Endodermal cell (in vitro differentiated cells): ENCODE measurements at places on chromosomes 1 and 21. TPM values are rescaled to one million over a fixed set of nuclear protein-coding genes. Genes with fewer than 3 reads are reported as not detected.

DNA sequence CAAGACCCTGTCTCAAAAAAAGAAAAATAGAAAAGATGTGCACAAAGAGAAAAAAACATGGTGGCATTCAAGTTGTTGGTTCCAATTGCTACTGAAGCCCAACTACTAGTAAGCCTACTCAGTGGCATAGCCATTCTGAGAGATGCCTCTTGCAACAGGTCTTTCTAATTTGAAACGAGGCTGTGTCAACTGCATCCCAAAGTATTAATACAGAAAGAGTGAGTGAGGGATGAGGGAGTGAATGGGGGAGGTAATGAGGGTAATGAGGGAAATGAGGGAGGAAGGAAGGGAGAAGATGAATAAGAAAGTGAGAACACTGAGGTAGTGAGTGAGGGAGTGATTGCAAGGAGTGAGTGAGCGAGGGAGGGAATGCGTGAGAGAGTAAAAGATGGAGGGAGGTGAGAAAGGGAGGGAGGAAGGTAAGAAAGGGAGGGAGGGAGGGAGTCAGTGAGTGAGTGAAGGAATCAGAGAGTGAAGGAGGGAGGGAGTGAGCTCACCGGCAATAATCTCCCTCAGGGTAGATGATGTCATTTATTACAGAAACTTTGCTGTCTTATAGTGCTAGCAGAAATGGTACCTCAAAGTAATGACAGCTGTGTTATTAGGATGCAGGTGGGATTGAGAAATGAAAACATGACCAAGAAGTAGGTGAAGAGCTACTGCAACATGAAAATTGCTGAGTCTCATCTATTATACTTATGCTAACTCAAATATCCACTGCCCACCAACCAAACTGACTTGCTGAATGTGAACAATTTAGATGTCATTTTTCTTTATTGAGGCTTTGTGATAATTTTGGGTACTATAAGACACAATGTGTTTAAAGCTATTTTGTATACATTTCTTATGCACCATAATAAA lies 75.6 kb upstream of the ADAM30 start:
- H3K27ac ChIP-seq: no peak overlapping the region
- no peaks in the 10 kb centered on the region for H3K27me3 ChIP-seq
- peaks cover 30% of the 10 kb centered on the region for H3K36me3 ChIP-seq
- peaks cover 9% of the 10 kb centered on the region for H3K4me1 ChIP-seq
- no peak overlapping the region for H3K4me3 ChIP-seq

The LRRC39 gene
- total RNA-seq: 0.65 to 0.84 TPM (median 0.68 TPM) in 3 replicates

DNA sequence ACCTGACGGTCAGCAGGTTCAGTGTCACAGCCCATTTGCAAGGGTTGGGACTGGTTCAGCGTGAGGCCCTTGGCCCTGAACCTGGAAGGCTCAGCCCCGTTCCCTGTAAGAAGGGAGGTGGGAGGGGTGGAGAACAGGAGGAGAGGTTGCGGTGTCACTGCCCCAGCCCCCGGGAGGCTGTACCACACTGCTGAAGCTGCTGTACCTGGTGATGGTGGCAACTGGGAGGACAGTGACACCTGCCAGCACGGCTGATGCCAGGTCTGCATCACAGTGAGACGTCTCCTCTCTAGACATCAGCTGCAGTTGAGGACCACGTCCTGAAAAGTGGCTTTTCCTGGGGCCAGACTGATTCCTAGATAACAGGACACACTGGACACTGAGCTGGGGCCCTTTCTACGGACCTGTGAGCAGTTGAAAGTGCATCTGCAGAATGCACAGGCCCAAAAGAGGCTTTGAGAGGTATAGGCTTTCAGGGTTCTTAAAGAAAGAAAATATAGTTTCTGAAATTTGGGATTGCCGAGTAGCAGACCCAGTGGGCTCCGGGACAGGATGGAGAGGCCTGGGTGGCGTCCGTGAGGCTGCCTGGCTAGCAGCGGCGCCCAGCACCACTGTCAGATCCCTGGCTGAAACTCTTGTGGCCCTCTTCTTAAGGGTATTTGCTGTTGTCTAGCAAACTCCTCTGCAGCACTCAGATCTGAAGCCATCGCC lies 47.7 kb downstream of the COQ8A start:
- no peak overlapping the region for H3K4me3 ChIP-seq
- no peaks in the 10 kb centered on the region for H3K27me3 ChIP-seq
- H3K36me3 ChIP-seq: no peaks in the 10 kb centered on the region
- no peak overlapping the region for H3K27ac ChIP-seq

The OR14A16 gene
- 0.87 TPM in 1 of 3 replicates, not detected in the others for total RNA-seq

DNA sequence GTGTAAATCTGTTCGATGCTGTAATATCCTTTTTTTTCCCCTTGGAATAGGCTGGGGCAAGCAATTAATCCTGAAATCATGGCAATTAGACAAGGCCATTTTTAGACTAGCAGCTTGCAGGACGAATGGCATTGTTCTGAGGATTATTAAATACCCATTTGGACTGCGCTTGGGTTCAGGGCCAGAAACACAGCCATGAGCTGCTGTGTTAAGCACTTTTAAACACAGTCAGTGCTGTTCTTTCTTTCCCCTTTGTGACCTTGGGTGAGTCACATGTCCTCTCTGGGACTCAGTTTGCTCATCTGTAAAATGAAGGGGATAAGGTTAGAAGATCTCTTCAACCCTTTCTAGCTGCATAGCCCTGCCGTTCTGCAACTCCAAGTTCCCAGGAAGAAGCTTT lies 58.6 kb upstream of the C8B start:
- no peak overlapping the region for H3K27ac ChIP-seq
- H3K36me3 ChIP-seq: no peaks in the 10 kb centered on the region
- no peak for DNase-seq
- H3K4me1 ChIP-seq: no peaks in the 10 kb centered on the region
- no peak overlapping the region for H3K4me3 ChIP-seq

The CENPL gene
- total RNA-seq: 13.6 and 15.8 TPM in 2 replicates

GRCh38 chr1:236389253-236389652 lies 4.8 kb upstream of the EDARADD start:
- no peak overlapping the region for H3K4me3 ChIP-seq
- H3K4me1 ChIP-seq: no peaks in the 10 kb centered on the region
- DNase-seq: no peak
- H3K27me3 ChIP-seq: peaks cover 9% of the 10 kb centered on the region

- H3K4me3 ChIP-seq: no peak overlapping the region
- H3K27ac ChIP-seq: no peak overlapping the region
- no peak for DNase-seq
- no peaks in the 10 kb centered on the region for H3K36me3 ChIP-seq
Measured at GRCh38 chr1:60156371-60156770, 82.8 kb upstream of the C1orf87 start.

DNA sequence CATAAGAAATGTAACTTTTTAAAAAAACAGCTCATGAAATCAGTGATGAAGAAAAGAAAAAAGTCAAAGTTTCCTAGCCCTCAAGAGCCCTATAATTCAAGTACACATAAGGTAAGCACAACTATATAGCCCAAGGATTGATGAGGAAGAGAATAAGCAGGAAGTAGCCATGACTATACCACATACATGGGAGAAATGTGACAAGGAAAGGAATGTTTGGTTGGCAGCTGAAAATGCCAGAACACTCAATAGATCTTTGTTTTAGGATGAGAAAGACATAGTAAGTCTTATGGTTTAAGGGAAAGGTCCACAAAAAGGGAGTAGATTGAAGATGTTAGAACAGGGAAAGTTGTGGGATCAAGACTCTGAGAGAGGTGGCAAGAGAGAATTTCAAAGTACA lies 5.7 kb downstream of the DOCK7 start:
- H3K4me1 ChIP-seq: no peaks in the 10 kb centered on the region
- no peak overlapping the region for H3K27ac ChIP-seq
- DNase-seq: no peak
- H3K27me3 ChIP-seq: no peaks in the 10 kb centered on the region

The GJA9 gene
- total RNA-seq: not detected in 2 replicates

DNA sequence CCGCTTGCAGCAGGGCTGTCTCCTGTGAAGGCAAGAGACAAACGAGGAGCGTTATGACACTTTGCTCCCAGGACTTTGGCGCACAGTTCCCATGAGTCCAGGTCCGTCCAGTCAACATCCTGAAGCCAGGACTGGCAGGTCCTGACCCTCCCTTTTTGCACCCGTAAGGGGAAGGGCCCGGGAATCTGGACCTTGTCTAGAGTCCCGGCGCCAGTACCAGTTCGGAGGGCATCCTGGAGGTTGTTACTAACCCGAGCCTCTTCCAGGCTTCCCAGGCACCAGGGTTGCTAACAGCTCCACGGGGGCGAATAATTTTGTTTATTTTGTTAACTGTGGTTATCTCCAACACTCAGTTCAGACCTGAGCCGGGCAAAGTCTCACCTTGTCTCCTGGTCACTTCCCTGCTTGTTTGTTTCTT lies 682 bp upstream of the RWDD3 start:
- peak overlapping the region; percentile 85 for H3K4me3 ChIP-seq
- H3K27ac ChIP-seq: peak overlapping the region; percentile 87
- peaks cover 14% of the 10 kb centered on the region for H3K4me1 ChIP-seq
- DNase-seq: peak; percentile 88

The URB1 gene
- total RNA-seq: 5.6 to 11.5 TPM (median 9.4 TPM) in 3 replicates

The SPATA1 gene
- total RNA-seq: 1.6 to 2.7 TPM (median 1.9 TPM) in 3 replicates

The OR2T34 gene
- total RNA-seq: not detected in 3 replicates

- no peak overlapping the region for H3K4me3 ChIP-seq
- H3K27ac ChIP-seq: no peak overlapping the region
- no peaks in the 10 kb centered on the region for H3K36me3 ChIP-seq
- no peak for DNase-seq
Measured at GRCh38 chr1:211135342-211135950, 1.5 kb upstream of the KCNH1 start.

- no peak overlapping the region for H3K4me3 ChIP-seq
- no peak overlapping the region for H3K27ac ChIP-seq
- no peaks in the 10 kb centered on the region for H3K4me1 ChIP-seq
- no peaks in the 10 kb centered on the region for H3K36me3 ChIP-seq
- H3K27me3 ChIP-seq: no peaks in the 10 kb centered on the region
Measured at GRCh38 chr1:60118085-60118484, 44.5 kb upstream of the C1orf87 start.

The AIRE gene
- total RNA-seq: 1.2 to 4.0 TPM (median 1.2 TPM) in 3 replicates

GRCh38 chr21:27802816-27803475 lies 836.1 kb upstream of the ADAMTS5 start:
- no peaks in the 10 kb centered on the region for H3K36me3 ChIP-seq
- H3K4me1 ChIP-seq: no peaks in the 10 kb centered on the region
- no peak overlapping the region for H3K27ac ChIP-seq
- no peak overlapping the region for H3K4me3 ChIP-seq
- H3K27me3 ChIP-seq: no peaks in the 10 kb centered on the region
- DNase-seq: peak; percentile 86

The CYP4A22 gene
- total RNA-seq: not detected in 2 replicates

DNA sequence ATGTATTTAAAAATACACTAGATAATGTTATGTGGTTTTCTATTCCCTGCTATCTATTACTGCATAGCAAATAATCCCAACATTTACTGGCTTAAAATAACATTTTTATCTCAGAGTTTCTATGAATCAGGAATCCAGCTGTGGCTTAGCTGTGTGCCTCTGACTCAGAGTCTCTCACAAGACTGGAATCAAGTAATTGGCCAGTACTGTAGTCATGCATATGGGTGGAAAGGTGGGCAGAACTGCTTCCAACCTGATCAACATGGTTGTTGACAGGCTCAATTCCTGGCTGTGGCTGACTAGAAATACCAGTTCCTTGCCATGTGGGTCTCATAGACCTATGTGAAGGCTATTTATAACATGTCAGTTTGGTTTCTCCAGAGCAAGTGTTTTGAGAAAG lies 131.8 kb downstream of the PDE4B start:
- no peak for DNase-seq
- no peak overlapping the region for H3K4me3 ChIP-seq
- no peaks in the 10 kb centered on the region for H3K4me1 ChIP-seq
- H3K27me3 ChIP-seq: no peaks in the 10 kb centered on the region
- no peaks in the 10 kb centered on the region for H3K36me3 ChIP-seq

The OLIG2 gene
- total RNA-seq: 0.53 and 0.59 TPM in 2 replicates

The PROX1 gene
- total RNA-seq: 1.5 and 1.9 TPM in 2 replicates

DNA sequence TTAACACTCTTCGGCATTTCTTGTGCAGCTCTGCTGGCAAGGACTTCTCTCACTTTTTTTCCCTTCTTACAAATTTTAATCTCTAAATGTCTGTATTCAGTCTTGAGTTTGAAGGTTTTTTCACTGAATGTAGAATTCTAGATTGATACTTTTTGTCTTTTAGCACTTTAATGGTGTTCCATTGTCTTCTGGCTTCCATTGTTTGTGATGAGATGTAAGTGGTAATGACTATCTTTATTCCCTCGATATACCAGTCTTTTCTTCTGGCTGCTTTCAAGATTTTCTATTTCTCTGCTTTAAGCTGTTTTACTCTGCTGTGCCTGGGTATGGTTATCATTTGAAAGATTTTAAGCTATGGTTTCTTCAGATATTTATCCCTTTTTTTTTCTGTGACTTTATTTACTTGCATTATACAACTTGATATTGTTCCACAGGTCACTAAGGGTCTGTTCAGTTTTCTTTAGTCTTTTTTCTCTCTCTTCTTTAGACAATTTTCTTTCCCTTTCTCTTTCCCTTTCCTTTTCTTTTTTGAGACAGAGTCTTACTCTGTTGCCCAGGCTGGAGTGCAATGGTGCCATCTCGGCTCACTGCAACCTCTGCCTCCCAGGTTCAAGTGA lies 35.8 kb downstream of the DYRK1A start:
- H3K4me3 ChIP-seq: no peak overlapping the region
- H3K4me1 ChIP-seq: peaks cover 3% of the 10 kb centered on the region
- H3K27ac ChIP-seq: no peak overlapping the region
- H3K36me3 ChIP-seq: no peaks in the 10 kb centered on the region
- H3K27me3 ChIP-seq: no peaks in the 10 kb centered on the region

- H3K27me3 ChIP-seq: no peaks in the 10 kb centered on the region
- H3K4me1 ChIP-seq: peaks cover 5% of the 10 kb centered on the region
- DNase-seq: no peak
- H3K27ac ChIP-seq: no peak overlapping the region
- peaks cover 53% of the 10 kb centered on the region for H3K36me3 ChIP-seq
Measured at GRCh38 chr1:193086342-193086741, 18.9 kb downstream of the GLRX2 start.

DNA sequence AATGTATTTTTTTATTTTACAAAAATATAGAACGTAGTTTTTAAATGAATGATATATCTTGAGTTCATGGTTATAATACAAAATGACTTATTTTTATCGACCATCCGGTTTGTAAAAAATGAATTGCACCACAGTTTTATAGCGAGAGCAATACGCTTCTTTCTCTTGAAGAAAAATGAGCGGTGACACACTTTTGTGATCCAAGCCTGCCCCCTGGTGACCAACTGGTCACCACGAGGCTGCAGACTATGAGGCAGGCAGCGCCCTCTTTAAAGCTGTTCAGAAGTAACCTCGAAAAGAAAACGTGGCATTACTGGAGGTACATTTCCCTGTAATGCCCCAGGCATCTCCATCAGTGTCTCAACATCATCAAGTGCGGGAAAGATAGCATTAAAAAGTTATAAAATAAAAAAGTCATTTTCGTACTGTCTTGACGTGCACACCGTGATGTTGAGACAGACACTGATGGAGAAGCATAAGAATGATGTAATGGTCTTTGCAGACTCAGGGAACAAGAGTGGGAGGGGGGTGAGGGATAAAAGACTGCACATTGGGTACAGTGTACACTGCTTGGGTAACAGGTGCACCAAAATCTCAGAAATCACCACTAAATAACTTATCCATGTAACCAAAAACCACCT lies 734.2 kb upstream of the ADAMTS5 start:
- H3K4me1 ChIP-seq: no peaks in the 10 kb centered on the region
- no peaks in the 10 kb centered on the region for H3K36me3 ChIP-seq
- H3K27ac ChIP-seq: no peak overlapping the region
- no peak overlapping the region for H3K4me3 ChIP-seq
- DNase-seq: peak; percentile 92
- H3K27me3 ChIP-seq: no peaks in the 10 kb centered on the region

The OR2L2 gene
- total RNA-seq: 0.07 TPM in 1 of 3 replicates, not detected in the others

The PLA2G2D gene
- not detected in 3 replicates for total RNA-seq

- H3K36me3 ChIP-seq: no peaks in the 10 kb centered on the region
- H3K27me3 ChIP-seq: peaks cover 74% of the 10 kb centered on the region
Measured at GRCh38 chr1:200042552-200043335, 15.2 kb downstream of the NR5A2 start.
